ENCODE measurements at places on chromosomes 16 and 17.
A peak's percentile ranks its signal among the peaks of the same experiment; 100 is the strongest.

GRCh38 chr17:80821546-80821945 lies 170.1 kb upstream of the CHMP6 start:
- DNase-seq, result no peak

- peak; percentile 58 for DNase-seq
Observed at GRCh38 chr17:15947271-15947670, 2.3 kb downstream of the ADORA2B start.

GRCh38 chr16:89037261-89038152 lies 56.1 kb upstream of the ACSF3 start:
- peak; percentile 32 for DNase-seq

GRCh38 chr16:67509016-67509415 lies 19.6 kb upstream of the RIPOR1 start:
- DNase-seq, result no peak

- no peak for DNase-seq
Observed at GRCh38 chr16:729768-730665, 3.1 kb downstream of the HAGHL start.

DNA sequence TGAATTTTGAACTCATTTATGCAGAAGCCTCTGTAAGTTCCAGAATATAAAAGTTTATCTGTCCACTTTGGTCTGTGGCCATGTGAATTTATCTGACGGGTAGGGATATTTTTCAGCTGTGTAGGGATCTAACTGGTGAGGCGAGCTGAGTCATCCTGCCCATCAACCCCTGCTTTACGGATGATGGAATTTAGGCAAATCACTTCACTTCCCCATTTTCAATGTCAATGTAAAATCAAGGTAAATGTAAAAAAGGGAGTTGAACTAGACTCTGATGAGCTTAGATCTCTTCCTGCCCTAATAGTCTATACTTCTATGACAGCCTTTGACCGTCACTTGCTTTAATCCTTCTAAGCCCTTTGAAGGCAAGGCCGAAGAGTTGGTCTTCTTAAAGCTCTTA lies 2.6 kb downstream of the SLC16A6 start:
- DNase-seq, result no peak

- DNase-seq, result peak; percentile 60
Observed at GRCh38 chr17:43431714-43432523, 33.1 kb downstream of the ARL4D start.

GRCh38 chr16:85286066-85286831 lies 174.0 kb upstream of the CIBAR2 start:
- peak; percentile 79 for DNase-seq

GRCh38 chr17:28470266-28470913 lies 3.1 kb upstream of the SLC13A2 start:
- DNase-seq, result no peak

DNA sequence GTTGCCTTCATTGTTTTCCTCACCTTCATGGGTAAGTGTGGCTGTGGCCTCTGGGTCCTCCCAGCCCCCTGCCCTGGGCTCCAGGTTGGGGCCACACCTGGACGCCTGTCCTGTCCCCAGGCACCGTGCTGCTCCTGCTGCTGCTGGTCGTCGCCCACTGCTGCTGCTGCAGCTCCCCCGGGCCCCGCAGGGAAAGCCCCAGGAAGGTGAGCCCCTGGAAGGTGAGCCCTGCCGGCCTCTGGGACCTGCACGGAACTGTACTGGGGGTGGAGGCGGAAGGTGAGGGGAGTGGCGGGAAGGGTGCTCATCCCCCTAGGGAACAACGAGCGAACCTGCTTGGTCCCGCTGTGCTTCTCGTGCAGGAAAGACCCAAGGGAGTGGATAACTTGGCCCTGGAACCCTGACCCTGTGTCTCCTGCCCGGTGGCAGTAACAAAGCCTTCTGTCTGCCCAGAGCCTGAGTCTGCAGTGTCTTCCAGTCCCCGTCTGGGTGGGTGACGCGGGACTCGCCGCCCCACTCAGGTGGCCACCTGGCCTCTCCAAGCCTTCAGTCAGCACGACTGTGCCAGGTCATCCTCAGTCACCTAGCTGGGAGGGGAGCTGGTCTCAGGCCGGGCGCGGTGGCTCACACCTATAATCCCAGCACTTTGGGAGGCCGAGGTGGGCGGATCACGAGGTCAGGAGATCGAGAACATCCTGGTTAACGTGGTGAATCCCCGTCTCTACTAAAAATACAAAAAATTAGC lies 831 bp downstream of the SMIM22 start:
- DNase-seq, result no peak

DNA sequence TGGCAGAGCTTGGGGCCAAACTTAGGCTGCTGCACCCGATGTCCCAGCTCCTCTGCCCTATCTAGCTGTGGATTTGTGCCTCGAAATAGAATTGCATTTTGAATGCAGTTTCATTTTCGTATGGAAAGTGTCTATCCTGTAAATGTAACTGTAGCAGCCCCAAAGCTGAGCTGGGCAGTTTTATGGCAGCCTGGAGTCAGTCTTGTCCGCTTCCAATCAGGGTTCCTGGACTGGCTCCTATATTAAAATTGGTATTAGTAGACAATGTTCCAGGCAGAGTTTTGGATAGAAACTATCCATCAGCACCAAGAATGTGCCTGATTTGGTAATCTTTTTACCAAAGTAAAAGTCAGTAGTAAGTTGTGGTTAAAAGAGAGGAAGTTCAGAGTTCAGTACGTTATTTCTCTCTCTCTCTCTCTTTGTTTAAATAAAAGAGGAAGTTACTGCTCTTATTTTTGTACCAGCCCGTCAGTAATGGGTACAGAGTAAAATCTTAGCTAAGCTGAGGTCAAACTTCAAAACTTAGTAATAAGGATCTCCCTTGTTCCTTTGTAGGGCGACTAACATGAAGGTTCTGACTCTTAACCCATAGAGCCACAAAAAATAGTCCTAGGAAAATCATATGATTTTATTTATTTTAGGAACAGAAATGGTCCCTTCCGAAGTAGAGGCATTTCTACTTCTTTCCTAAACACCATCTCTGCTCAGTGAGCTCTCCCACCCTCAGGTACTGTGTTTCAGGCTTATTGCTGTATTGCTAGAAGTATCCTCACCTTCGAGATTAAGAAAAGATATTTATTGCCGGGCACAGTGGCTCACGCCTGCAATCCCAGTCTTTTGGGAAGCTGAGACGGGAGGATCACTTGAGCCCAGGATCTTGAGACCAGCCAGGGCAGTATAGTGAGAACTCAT lies 28.0 kb downstream of the PRKCB start:
- DNase-seq, result no peak

DNA sequence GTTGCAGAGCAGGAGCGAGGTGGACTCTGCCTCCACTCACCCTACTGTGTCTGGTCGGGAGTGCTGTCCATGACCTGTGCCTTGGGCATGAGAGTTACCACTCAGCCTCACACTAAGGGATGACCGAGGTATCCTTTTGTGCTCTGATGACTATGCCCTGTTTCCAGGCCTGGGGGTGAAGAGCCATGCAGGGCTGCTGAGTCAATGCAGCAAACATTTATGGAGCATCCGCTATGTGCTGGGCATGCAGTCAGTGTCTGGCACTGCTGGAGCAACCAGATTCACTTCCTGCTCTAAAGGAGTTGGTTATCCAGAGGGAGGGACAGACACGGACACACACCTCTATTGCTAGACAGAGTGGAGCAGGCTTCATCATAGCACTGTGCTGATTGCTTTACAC lies 7.6 kb upstream of the HNF1B start:
- peak; percentile 44 for DNase-seq

DNA sequence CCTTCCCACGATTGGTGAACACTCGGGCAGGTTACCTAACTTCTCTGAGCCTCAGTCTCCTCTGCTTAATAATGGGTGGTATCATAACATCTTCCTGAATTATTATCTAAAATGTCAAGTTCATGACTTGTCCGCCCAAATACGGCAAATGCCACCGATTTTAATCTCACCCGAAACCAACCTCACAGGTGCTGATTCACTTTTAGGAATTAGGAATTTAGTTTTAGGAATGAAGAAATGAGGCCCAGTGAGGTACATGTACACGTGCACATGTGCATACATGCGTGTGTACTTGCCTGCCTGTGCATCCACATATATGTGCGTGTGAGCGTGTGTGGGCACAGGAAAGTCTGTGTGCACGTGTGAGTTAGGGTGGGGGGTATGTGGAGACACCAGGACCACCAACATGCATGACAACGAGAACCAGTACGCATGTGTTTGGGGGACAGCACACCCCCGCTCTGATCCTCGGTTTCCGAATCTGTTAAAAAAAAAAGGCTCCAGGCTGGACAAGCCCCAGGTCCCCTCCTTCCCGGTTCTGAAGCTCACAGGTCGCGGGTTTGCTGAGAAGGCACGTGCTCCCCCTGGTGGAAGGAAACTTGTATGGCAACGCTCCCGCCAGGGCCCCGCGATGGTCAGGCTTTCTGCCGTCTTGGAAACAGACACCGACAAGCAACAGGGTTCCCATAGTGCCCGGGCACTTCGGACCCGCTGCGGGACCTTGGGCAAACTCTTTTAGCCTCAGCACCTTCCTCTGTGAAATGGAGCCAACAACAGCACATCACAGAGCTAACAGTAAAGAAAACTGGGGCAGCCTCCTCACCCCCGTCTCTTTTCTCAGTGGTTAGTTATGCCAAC lies 219.2 kb downstream of the RBFOX3 start:
- DNase-seq, result peak; percentile 74

- no peak for DNase-seq
Observed at GRCh38 chr16:85897382-85897781, 1.6 kb upstream of the IRF8 start.

DNA sequence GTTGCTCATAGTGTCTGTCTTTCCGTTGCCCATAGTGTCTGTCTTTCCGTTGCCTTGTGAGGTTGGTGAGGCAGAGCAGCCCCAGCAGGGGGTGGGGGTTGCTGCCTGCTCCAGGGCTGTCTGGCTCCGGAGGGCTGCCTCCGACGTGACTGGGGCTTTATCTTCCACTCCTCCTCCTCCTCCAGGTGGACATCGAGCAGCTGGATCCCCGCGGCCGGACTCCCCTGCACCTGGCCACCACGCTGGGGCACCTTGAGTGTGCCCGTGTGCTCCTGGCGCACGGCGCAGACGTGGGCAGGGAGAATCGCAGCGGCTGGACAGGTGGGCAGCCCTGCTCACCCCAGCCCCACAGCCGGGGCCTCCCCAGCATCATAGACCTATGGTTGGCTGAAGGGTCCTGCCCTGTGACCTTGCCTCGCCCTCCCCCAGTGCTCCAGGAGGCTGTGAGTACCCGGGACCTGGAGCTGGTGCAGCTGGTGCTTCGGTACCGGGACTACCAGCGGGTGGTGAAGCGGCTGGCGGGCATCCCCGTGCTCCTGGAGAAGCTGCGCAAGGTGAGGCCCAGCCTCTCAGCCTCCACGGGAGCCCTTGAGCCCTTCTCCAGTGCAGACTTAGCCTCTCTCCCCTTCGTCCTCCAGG lies 14.7 kb downstream of the ANKRD13B start:
- DNase-seq, result no peak

GRCh38 chr17:72987166-72987565 lies 105.3 kb downstream of the SLC39A11 start:
- DNase-seq, result no peak

DNA sequence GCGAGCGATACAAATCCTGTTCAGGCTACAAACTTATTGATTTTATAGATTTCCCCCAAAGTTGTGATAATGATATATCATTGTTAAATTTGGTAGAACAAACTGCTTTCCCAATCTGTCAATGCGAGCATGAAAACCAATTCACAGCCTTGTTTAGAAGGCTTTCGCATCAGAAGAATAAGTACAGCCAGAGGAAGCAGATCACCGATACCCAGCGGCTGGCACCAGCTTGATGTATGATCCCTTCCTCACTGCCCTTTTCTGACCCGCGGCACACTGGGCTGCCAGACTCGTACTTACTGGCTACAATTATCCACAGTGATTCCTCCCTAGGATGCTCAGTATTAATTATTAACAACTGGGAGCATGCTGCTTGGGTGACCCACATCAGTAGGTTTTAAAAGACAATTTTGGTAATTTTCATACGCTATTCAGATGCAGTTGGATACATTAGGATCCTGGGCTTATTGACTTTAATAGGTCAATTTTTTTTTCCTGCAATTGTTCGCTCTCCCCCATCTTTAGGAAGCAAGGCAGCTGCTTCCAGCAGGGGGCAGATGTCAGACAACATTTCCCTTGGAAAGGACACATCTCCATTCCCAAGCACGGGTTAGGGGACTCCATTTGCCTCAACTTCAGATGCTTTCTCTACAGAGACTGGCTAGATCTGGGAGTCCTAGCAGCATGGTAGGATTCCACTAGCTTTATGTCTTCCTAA lies 582.7 kb upstream of the PSMD7 start:
- peak; percentile 21 for DNase-seq

GRCh38 chr16:25613931-25614330 lies 77.8 kb upstream of the HS3ST4 start:
- no peak for DNase-seq

DNA sequence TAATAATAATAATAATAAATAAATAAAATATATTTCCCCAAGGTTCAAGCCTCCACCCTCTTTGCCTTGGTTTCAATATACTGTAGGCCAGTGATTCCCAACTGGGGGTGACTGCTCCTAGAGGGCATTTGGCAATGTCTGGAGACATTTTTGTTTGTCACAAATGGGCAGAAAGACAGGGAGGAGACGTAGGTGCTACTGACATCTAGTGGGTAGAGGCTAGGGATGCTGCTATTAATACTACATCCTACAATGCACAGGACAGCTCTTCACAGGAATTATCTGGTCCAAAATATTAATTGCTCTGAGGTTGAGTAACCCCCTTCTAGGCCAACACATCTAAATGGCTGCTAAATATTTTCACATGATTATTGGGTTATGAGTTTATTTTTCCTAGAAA lies 12.8 kb upstream of the PRR14 start:
- peak; percentile 69 for DNase-seq

GRCh38 chr17:30924341-30924740 lies 2.6 kb downstream of the ADAP2 start:
- no peak for DNase-seq

- peak; percentile 56 for DNase-seq
Observed at GRCh38 chr17:75475851-75476250, 19.4 kb downstream of the TMEM94 start.

GRCh38 chr17:29102046-29102445 lies 59.1 kb downstream of the PIPOX start:
- DNase-seq, result no peak

DNA sequence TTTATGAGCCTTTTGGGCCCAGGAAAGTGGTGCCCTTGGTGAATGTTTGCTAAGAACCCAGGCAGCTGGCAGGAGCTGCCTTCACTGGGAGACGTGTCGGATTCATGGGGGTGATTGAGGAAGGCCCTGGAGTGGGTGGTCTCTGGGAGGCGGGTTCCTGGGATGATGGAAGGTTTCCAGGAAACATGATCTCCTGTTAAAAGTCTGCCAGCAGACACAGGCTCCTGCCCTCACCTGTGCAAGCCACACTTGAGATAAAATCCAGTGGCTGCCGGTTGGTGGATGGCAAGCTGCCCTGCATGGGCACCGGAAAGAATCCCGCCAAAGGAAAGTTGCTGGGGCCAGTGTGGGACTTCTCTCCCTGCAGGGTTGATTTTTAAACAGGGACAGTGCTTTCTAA lies 189.0 kb upstream of the CIBAR2 start:
- DNase-seq, result no peak

DNA sequence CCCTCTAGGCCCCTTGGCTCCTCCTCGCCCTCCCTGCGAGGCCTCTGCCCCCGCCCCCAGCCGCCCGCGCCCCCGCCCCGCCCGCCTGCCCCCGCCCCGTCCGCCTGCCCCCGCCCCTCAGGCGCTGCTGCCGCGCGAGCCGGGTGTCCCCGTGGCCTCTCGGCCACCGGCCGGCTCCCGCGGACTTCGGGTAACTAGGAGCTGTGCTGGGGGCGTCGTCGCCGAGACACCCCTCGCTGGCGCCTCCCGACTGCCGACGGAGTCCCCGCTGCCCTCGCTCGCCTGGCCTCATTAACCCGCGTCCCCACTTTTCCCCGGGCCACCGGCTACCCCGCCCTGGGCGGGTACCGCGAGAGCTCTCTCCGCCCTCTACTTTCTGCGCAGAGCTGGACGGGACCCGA lies at the start of gene TLCD1:
Gene TLCD1 (minus strand): TSS at position 8 of the 401 bp plus-strand sequence. CDS start 136 bp downstream, outside the sequence.
- peak; percentile 55 for DNase-seq

GRCh38 chr16:85704900-85705846 lies 16.4 kb upstream of the GINS2 start:
- no peak for DNase-seq
